ENCODE measurements at places on chromosomes 12 and 14.

DNA sequence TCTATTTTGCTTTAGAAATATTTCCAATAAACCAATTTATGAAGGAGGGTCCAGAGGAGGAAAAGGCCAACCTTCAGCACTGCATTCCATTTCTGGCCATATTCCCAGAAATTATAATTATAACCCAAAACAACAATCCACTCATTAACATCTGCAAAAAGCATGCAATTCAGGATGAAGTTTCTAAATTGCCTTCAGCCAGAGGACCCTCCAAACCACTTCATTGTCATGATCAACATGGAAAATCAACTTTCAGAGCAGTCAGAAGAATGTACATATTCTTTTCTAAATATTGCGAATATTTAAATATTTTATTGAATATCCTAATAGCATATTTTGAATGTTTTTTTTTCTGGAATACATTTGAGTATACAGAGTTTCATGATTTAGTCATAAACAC lies 332.6 kb upstream of the TMEM132C start:
- no peak overlapping the region for H3K4me3 ChIP-seq
- no peaks in the 10 kb centered on the region for H3K4me1 ChIP-seq
- no peaks in the 10 kb centered on the region for H3K36me3 ChIP-seq
- H3K27me3 ChIP-seq: no peaks in the 10 kb centered on the region

DNA sequence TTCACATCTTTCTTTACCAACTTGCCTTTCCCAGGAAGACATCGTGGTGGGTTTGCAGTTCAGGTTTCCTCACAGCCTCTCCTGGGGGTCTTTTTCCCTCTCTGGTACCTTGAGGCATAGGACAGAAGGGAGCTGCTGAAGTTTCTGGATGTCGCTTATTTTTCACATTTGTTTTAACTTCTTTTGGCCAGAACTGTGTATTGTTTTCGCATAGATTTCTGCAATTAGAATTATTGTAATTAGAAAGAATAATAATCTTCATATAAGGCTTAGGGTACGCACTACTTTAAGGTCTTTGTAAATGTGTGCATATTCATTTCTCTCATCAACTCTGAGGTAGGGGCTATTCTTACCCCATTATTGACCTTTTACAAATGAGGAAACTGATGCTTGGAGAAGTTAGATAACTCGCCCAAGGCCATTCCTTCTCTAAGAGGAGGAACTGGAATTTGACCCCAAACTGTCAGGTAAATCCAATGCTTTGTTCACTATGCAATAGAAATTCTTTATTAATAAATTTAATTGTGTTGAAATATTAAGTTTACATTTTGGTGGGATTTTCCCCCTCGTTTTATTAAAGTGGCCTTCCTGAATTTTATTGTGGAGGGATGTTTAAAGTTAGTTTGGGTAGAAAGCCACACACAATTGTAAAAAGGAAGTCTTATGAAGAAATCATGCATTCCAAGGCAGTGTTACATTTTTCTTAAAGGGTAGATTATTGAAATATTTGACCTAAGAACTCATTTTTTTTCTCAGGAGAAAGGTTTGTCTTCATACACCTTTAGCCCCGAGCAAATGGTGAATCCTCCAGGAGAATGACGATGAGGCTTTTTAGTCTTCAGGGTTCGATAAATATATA lies 12.1 kb upstream of the SLC38A2 start:
- H3K4me3 ChIP-seq: peak overlapping the region; percentile 84
- H3K27ac ChIP-seq: peak overlapping the region; percentile 82
- H3K27me3 ChIP-seq: no peaks in the 10 kb centered on the region
- H3K4me1 ChIP-seq: peaks cover 59% of the 10 kb centered on the region
- H3K36me3 ChIP-seq: no peaks in the 10 kb centered on the region
- no peak for DNase-seq

DNA sequence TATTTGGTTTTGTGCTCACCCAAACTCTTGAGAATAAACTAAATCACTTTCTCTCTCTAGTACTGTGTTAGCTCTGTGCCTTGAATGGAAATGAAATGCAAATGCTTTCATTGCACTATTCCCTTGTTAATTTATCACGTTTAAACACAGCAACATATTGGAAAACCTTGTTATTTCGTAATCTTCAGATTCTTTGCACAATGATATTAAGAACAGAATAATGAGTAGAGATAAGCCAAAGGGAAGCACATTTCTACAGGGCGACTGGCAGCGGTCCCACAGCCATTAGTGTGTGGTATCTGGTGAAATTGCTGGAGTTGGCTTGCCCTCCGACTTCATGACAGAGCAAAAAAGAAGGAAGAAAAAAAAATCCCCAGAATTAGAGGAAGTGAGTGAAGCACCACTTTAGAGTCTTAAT lies 166.1 kb upstream of the E2F7 start:
- no peaks in the 10 kb centered on the region for H3K4me1 ChIP-seq
- no peaks in the 10 kb centered on the region for H3K36me3 ChIP-seq
- H3K27me3 ChIP-seq: peaks cover 3% of the 10 kb centered on the region

GRCh38 chr14:96631621-96632362 lies 129.6 kb downstream of the PAPOLA start:
- no peak for DNase-seq
- no peak overlapping the region for H3K4me3 ChIP-seq
- H3K36me3 ChIP-seq: no peaks in the 10 kb centered on the region
- no peak overlapping the region for H3K27ac ChIP-seq

GRCh38 chr14:24052656-24053547 lies 1.1 kb downstream of the CARMIL3 start:
- peaks cover 30% of the 10 kb centered on the region for H3K4me1 ChIP-seq
- no peaks in the 10 kb centered on the region for H3K36me3 ChIP-seq
- peaks cover 31% of the 10 kb centered on the region for H3K27me3 ChIP-seq
- peak; percentile 67 for DNase-seq
